Ascending aorta (tissue), 2 donors: ENCODE measurements at places on chromosomes 3 and 15. TPM values are rescaled to one million over a fixed set of nuclear protein-coding genes. Genes with fewer than 3 reads are reported as not detected.

- DNase-seq = no peak
Observed at GRCh38 chr3:127610105-127610504, 11.9 kb downstream of the MCM2 start.

DNA sequence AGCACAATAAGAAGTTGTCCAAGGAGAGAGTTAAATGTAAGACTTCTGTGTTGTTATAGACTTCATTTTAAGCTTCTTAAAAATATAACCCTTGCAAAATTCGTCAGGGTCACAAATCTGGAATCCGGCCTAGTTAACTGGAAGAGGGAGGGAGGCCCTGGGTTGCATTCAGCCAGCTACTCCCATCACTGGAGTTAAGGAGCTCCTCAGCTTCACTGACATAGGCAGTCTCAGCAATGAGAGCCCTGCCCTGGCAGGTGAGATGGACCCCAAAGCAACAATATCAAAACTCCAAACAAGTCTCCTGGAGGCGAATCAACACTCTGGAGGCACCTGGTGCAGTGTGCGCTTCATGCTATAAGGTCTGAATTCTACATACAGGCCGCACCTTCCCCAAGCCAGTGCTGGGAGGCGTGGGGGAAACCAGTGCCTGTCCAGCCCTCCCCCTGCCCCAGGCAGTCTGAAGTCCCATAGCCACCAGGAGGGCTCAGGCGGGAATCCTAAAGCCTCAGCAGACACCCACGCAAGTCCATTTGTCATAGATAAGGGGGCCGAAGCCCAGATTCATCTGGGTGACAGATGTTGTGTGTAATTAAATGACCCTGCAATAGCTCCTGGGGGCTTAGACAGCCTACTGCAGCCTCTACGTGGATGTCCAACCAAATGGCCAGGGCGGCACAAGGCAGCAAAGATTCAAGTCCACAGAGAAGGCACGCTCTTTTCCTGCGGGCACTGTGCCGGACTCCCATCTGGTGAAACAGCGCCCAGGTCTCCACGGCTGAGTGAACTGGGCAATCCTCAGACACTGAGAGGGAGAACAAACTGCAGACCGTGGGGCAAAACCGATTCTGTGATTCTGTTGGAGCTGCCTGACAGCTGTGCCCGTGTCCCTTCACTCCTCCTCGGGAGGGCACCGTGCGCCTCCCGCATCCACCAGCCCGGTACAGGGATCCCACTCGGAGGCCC lies 64.9 kb downstream of the ATP10A start:
- no peak for DNase-seq

DNA sequence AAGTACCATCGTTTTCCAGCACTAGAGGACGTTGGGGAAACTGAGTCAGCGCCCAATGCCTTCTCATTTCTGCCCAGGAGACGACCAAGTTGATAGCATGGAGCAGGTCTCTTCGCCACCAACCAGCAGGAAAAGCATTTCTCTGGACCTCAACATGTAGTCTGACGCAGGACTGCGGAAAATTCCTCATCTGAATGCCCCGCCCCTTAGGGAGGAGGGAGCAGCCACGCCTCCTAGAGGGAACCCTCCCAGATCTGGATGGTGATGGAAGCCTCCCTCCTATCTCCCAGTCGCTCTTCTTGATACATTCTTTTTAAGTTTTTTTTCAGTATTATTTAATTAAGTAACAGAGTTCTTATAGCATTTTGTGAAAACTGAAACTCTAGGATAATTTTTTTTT lies 17.4 kb upstream of the MINDY4B start:
- no peak for DNase-seq

DNA sequence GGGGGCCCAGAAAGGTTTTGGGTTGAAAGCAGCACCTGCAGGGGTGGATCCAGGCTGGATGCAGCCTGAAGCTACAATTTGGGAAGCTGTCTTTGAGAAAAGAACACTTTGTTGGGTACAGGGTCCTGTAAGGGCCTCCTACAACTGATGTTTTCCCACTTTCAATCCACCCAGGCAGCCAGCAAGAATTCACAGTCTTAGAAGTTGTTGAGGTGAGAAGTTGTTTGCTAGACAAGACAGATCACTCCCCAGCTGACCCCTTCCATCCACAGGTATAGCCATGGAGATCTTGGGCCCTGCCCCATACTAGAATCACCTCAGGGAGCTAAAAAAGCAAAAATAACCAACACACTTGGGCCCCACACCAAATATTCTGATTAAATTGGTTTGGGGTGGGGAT lies 10.3 kb upstream of the SMAD6 start:
- no peak for DNase-seq

GRCh38 chr3:154229217-154229590 lies 95.1 kb downstream of the DHX36 start:
- no peak for DNase-seq

- no peak for DNase-seq
Observed at GRCh38 chr3:33926998-33927605, 128.7 kb downstream of the PDCD6IP start.

GRCh38 chr3:64648927-64649906 lies 38.6 kb downstream of the ADAMTS9 start:
- DNase-seq = no peak

GRCh38 chr15:81011593-81011992 lies 10.9 kb downstream of the TLNRD1 start:
- DNase-seq = no peak

The VGLL3 gene
- 138 TPM for total RNA-seq

The GABRR3 gene
- total RNA-seq = not detected

DNA sequence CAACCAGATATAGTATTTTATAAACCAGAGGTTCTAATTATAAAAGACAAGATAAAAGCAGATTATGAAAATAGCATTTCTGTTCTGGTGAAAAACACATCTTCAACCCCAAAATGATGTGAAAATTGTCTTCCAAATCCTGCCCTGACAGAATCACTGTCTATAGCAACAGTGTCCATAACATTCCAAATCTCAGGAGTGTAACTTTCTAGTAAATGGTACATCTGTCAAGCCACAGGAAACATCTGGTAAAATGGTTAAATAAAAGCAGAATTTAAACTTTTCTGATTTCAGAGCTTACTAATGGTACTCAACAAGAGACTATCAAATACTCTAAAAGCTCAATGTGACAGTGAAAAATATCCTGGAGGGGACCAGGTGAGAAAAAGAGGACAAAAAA lies 60.5 kb downstream of the VGLL4 start:
- no peak for DNase-seq

The LRRC49 gene
- total RNA-seq = 23.1 TPM

The SGO1 gene
- not detected for total RNA-seq

The GPR27 gene
- total RNA-seq = 2.4 TPM

DNA sequence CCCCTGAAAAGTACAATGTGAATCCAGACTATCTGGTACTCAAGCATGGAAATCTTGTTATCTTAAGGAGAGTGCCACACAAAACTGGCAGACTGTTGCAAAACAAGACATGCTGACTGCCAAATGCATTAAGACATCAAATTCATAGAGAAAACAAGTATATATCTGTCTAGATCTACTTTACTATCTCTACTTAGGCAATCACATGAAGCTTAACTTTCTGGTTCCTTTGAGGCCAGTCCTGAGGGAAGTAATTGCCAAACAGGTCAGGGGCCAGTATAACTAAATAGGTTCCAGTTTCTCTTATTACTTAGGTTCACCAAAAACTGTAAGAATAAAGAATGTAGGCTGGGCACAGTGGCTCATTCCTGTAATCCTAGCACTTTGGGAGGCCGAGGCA lies 15.9 kb upstream of the SLC4A7 start:
- DNase-seq = no peak
